ENCODE measurements at places on chromosomes 3 and 15.

- no peak for DNase-seq
These were observed 90.6 kb upstream of the FLNB start for GRCh38 chr3:57917601-57918000.

- DNase-seq, result no peak
These were observed 2.7 kb downstream of the SPESP1 start for GRCh38 chr15:68933001-68933400.

- no peak for DNase-seq
These were observed 29.3 kb upstream of the ST3GAL6 start for GRCh38 chr3:98733812-98734281.

DNA sequence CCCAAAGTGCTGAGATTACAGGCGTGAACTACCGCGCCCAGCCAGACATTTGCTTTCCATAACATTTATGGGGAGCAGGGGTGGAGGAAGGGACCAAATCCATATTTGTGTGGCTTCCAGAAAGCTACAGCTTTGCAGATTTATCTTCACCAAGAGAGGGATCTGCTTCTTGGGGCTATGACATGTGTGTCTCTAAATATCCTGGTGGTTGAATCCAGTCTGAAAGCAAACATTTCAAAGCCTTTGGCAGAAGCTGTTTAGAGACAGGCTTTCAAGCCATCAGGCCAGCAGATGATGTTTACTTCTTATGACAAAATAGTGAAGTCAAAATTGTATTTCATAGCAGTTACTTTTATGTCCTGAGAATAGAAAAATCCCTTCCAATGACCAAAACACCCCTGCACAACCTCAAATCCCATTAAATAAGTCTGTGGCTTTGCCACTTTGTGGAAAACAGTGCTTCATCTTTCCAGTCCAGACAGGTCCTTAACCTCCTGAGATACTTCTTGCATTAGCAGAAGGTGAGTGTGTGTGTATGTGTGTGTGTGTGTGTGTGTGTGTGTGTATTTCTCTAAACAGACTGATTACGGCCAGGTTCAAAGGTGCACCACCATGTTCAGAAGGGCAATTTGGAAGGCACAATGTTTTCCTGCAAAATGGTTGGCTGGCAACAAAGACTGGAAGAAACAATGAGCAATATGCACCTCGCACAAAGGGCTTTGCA, 191.4 kb upstream of the LRIG1 start:
- no peak for DNase-seq

DNA sequence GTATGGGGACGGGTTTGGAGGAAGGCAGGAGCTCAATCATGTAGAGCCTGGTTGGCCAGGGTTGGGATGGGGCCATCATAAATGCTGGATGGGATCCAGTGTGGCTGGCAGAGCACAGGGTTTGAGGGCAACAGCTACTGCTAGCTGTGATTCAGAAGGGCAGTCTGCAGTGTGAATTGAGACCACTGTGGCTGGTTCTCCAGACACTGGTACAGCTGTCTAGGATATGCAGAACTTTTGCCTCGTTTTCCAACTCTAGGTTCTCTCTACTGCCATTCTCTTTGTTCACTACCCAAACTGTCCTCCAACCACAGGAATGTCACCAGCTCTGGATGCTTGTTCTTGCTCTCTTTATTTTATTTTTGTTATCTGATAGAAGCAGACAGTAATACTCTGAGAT, 543.6 kb downstream of the AGBL1 start:
- no peak for DNase-seq

DNA sequence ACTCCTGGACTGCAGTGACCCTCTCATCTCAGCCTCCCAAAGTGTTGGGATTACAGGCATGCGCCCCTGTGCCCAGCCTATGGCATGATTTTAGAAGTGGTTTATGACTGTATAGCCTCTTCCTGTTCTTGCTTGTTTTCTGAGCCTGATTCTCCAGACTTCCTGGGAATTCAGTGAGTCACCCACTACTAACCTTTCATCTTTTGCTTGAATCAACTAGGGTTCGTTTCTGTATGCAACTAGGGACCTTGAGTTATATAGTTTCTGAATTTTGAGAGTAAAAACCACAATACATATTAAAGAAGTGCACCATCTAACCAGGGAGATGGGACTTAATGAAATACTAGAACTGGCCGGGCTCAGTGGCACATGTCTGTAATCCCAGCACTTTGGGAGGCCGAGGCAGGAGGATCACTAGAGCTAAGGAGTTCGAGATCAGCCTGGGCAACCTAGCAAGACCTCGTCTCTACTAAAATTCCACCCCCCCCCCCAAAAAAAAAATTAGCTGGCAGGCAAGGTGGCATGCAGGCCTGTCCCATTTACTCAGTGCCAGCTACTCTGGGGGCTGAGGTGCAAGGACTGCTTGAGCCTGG, 76.0 kb downstream of the ZNF609 start:
- DNase-seq, result no peak

- DNase-seq, result no peak
These were observed 592 bp upstream of the ZNF445 start for GRCh38 chr3:44478055-44478468.

All from stimulated activated CD4-positive, alpha-beta T cell treated with anti-CD3 and anti-CD28 coated beads, Interleukin-4, amount 100 ng/mL, for 4 hours (primary cell).